ENCODE measurements at places on chromosomes 11 and 22.

DNA sequence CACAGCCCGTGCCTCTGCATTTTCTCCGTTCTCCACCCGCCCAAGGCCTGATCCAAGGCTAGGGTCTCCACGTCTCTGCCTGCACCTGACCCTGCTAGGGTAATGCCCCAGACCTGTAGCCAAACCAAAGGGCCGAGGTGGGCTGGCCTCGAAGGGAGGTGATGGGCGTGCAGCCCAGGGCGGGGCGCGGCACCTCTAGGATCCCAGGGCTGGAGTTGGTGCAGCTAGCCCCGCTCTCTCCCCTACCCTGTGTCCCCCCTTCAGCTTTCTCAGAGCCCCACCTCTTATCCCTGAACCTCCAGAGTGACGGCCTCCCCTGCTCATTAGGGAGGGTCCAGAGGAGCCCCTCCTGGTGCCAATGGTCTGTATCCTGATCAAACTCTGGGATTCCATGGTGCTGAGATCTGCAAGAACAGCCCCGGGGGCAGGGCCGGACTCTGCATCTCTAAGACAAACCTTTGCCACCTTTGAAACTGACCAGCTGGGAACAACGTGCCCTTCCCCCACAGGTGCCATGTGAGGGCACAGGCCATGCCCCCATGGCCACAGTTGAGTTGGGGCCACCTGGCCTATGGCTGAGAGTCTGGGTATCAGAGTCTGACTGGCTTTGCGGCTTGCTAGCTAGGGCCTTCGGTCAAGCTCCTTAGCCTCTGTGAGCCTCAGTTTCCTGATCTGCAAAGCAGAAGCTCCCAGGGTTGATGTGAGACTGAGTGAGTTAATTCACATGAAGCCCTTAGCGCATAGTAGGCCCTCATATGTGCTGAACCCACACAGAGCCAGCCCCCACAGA is 23.1 kb upstream of the CBX7 start:
- DNase-seq, result no peak
- no peaks in the 10 kb centered on the region for H3K27me3 ChIP-seq
- H3K36me3 ChIP-seq, result peaks cover 2% of the 10 kb centered on the region

DNA sequence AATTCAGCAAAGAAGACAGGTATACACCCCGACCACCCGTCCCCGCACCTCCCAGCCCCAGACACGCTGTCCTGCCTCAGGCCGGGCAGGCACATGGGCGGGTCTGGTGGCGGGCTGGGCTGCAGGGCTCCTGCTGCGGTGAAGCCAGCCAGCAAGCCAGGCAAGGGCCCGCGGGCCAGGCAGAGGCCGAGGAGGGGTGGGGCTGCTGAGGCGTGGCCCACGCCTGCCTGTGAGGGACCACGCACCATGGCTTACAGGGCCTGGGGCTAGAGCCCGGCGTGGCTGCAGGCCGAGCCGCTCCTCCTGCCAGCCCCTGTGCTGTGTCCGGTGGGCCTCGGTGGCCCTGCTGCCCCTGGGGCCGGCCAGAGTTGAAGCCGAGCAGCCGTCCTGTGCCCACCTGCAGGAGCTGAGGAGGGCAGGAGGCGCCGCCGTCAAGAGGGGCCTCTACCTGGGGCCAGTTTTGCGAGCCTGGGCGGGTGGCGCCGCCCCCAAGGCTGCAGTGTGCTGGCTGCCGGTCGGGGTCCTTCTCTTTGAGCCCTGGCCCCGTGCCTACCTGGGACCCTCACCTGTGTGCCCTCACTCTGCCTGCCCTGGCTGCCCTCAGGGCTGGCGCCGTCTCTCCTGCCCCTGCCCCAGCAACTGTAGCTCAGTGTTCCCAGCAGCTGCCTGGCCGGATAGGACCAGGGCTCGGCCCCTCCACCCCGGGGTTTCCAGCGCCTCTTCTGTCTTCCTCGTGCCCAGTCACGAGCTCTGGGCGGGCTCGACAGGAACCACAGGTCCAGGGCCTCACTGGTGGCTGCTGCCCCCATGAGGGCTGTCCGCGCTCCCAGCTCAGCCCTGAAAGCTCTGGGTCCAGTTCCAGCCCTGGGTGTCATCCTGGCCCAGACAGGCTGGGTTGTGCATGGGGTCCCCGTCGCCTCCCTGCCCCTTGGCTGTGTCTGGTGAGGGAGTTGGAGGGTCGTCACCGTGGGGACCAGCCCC is 38.4 kb downstream of the MOB2 start:
- DNase-seq, result no peak
- no peak overlapping the region for H3K4me3 ChIP-seq
- no peaks in the 10 kb centered on the region for H3K36me3 ChIP-seq

GRCh38 chr22:40583053-40583741 is 53.3 kb downstream of the MRTFA start:
- no peaks in the 10 kb centered on the region for H3K36me3 ChIP-seq
- no peaks in the 10 kb centered on the region for H3K27me3 ChIP-seq
- H3K27ac ChIP-seq, result no peak overlapping the region
- H3K4me3 ChIP-seq, result no peak overlapping the region
- DNase-seq, result no peak

GRCh38 chr22:21865041-21865440 is 2.4 kb downstream of the MAPK1 start:
- no peaks in the 10 kb centered on the region for H3K27me3 ChIP-seq
- H3K4me1 ChIP-seq, result peaks cover 72% of the 10 kb centered on the region
- no peak for DNase-seq
- peak overlapping the region; percentile 24 for H3K4me3 ChIP-seq
- no peak overlapping the region for H3K27ac ChIP-seq

DNA sequence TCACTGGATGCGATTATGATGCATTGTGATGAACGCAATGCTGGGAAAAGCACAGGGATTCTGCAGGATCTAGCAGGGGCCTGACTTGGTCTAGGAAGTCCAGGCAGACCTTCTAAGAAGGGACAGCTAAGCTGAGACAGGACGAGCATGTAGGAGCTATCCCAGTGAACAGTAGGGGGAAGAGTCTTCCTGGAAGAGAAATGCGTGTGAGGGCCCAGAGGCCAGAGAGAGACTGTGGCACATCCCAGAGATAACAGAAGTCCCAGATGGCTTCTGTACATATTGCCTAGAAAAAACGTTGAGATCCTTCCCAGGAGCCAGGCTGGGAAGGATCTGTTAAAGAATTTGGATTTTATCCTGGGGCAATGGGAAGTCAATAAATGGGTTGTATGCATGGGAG is 24.6 kb downstream of the RCN1 start:
- no peak overlapping the region for H3K27ac ChIP-seq
- no peaks in the 10 kb centered on the region for H3K27me3 ChIP-seq
- no peaks in the 10 kb centered on the region for H3K36me3 ChIP-seq
- no peak overlapping the region for H3K4me3 ChIP-seq
- no peak for DNase-seq

- H3K27ac ChIP-seq, result no peak overlapping the region
- no peak for DNase-seq
- H3K4me1 ChIP-seq, result no peaks in the 10 kb centered on the region
- peaks cover 3% of the 10 kb centered on the region for H3K27me3 ChIP-seq
Measured at GRCh38 chr22:37442537-37442936, 15.3 kb upstream of the ELFN2 start.

GRCh38 chr22:45846952-45847351 is 130.0 kb downstream of the WNT7B start:
- no peaks in the 10 kb centered on the region for H3K27me3 ChIP-seq
- peaks cover 2% of the 10 kb centered on the region for H3K4me1 ChIP-seq
- peaks cover 62% of the 10 kb centered on the region for H3K36me3 ChIP-seq
- no peak overlapping the region for H3K27ac ChIP-seq
- no peak for DNase-seq
- H3K4me3 ChIP-seq, result no peak overlapping the region

DNA sequence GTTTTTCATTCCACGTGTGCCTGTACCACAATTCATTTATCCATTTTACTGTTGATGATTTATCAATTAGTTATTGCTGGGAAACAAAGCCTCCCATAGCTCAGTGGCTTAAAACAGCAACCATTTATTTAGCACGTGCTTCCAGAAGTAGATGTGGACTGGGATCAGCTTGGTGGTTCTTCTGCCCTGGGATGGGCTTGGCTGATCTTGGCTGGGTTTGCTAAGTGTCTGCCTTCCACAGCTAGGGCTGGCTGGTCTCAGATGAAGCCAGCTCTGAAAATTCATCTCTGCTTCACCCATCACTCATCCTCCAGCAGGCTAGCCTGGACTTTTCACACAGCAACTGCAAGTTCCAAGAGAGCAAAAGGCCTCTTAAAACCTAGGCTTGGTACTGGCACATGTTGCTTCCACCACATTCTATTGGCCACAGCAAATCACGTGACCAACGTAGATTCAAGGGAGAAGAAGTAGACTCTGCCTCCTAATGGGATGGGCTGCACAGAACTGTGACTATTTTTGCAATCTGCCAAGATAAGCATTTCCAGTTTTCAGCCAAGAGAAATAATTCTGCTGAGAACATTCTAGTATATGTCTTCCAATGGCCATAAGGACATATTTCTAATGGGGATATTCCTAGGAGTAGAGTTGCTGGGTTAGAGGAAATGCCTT is 124.9 kb downstream of the MN1 start:
- H3K27me3 ChIP-seq, result no peaks in the 10 kb centered on the region
- DNase-seq, result no peak
- H3K4me3 ChIP-seq, result no peak overlapping the region
- no peaks in the 10 kb centered on the region for H3K4me1 ChIP-seq
- H3K36me3 ChIP-seq, result no peaks in the 10 kb centered on the region

GRCh38 chr22:40552070-40552469 is 84.4 kb downstream of the MRTFA start:
- no peak for DNase-seq
- H3K36me3 ChIP-seq, result peaks cover 12% of the 10 kb centered on the region
- H3K4me1 ChIP-seq, result peaks cover 21% of the 10 kb centered on the region
- no peak overlapping the region for H3K4me3 ChIP-seq
- H3K27ac ChIP-seq, result no peak overlapping the region
- no peaks in the 10 kb centered on the region for H3K27me3 ChIP-seq

- H3K4me1 ChIP-seq, result no peaks in the 10 kb centered on the region
- H3K27ac ChIP-seq, result no peak overlapping the region
- no peaks in the 10 kb centered on the region for H3K36me3 ChIP-seq
- H3K4me3 ChIP-seq, result no peak overlapping the region
Measured at GRCh38 chr22:16801571-16801970, 23.6 kb downstream of the XKR3 start.

GRCh38 chr11:133843454-133843987 is 1.8 kb downstream of the SPATA19 start:
- H3K4me1 ChIP-seq, result no peaks in the 10 kb centered on the region
- H3K27me3 ChIP-seq, result peaks cover 10% of the 10 kb centered on the region
- no peak for DNase-seq
- H3K27ac ChIP-seq, result no peak overlapping the region
- no peak overlapping the region for H3K4me3 ChIP-seq

GRCh38 chr11:108780119-108780518 is 115.2 kb downstream of the DDX10 start:
- H3K4me3 ChIP-seq, result no peak overlapping the region
- DNase-seq, result no peak
- no peak overlapping the region for H3K27ac ChIP-seq
- H3K27me3 ChIP-seq, result no peaks in the 10 kb centered on the region
- peaks cover 16% of the 10 kb centered on the region for H3K36me3 ChIP-seq
- H3K4me1 ChIP-seq, result peaks cover 33% of the 10 kb centered on the region

DNA sequence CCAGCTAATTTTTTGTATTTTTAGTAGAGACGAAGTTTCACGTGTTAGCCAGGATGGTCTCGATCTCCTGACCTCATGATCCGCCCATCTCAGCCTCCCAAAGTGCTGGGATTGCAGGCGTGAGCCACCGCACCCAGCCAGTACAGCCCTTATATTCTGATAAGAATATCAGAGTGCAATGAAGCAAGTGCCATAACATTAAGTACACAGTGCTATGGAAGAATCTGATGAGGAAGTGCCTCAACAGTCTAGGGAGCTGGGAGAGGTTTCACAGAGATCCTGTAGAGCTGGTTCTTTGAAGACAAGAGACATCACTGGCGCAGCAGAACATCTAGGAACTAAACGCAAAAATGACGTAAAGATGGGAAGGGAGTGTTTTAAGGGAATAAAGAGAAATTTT is 2.1 kb downstream of the RTCB start:
- H3K4me1 ChIP-seq, result peaks cover 49% of the 10 kb centered on the region
- DNase-seq, result no peak
- H3K27me3 ChIP-seq, result no peaks in the 10 kb centered on the region
- peak overlapping the region; percentile 5 for H3K27ac ChIP-seq
- peaks cover 43% of the 10 kb centered on the region for H3K36me3 ChIP-seq

GRCh38 chr22:49628391-49629260 is 199.0 kb downstream of the BRD1 start:
- H3K36me3 ChIP-seq, result no peaks in the 10 kb centered on the region
- H3K27ac ChIP-seq, result no peak overlapping the region
- H3K4me1 ChIP-seq, result peaks cover 13% of the 10 kb centered on the region
- H3K27me3 ChIP-seq, result no peaks in the 10 kb centered on the region

GRCh38 chr11:21514316-21514715 is 678.6 kb upstream of the ANO5 start:
- no peak overlapping the region for H3K4me3 ChIP-seq
- no peaks in the 10 kb centered on the region for H3K27me3 ChIP-seq
- no peaks in the 10 kb centered on the region for H3K36me3 ChIP-seq
- no peaks in the 10 kb centered on the region for H3K4me1 ChIP-seq
- H3K27ac ChIP-seq, result no peak overlapping the region

GRCh38 chr11:95247127-95247684 is 16.2 kb upstream of the SESN3 start:
- H3K27me3 ChIP-seq, result no peaks in the 10 kb centered on the region
- H3K4me1 ChIP-seq, result peaks cover 18% of the 10 kb centered on the region
- H3K4me3 ChIP-seq, result no peak overlapping the region
- H3K36me3 ChIP-seq, result no peaks in the 10 kb centered on the region
- DNase-seq, result no peak

GRCh38 chr11:96134602-96135001 is 208.4 kb downstream of the MAML2 start:
- H3K36me3 ChIP-seq, result peaks cover 26% of the 10 kb centered on the region
- H3K27me3 ChIP-seq, result no peaks in the 10 kb centered on the region
- DNase-seq, result no peak
- peaks cover 28% of the 10 kb centered on the region for H3K4me1 ChIP-seq
- H3K27ac ChIP-seq, result peak overlapping the region; percentile 89

- peaks cover 69% of the 10 kb centered on the region for H3K36me3 ChIP-seq
- no peak overlapping the region for H3K4me3 ChIP-seq
- no peak overlapping the region for H3K27ac ChIP-seq
- no peaks in the 10 kb centered on the region for H3K27me3 ChIP-seq
- no peaks in the 10 kb centered on the region for H3K4me1 ChIP-seq
Measured at GRCh38 chr11:7640816-7641215, 32.5 kb downstream of the CYB5R2 start.

DNA sequence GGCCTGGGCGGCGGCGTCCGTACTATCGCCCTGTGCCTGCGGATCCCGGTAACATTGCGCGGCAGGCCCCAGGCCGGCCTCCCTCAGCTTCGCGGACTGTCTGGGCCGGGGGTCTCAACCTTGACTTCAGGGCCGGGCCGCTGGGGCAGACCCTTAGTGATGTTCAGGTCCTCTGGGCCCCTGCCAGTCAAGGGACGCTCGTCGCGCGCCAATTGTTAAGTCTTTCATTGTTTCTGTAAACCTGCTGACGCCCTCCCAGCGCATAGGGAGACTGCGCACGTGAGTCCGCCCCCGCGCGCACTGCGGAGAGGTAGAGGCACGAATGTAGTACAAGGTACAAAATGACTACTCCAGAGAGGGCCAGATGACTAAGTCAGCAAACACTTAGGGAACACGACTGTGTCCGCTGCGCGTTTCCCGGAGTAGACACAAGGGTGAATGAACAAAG is 451 bp upstream of the HDHD5 start:
- H3K4me3 ChIP-seq, result peak overlapping the region; percentile 79
- H3K27me3 ChIP-seq, result no peaks in the 10 kb centered on the region
- DNase-seq, result no peak
- H3K4me1 ChIP-seq, result peaks cover 41% of the 10 kb centered on the region
- H3K36me3 ChIP-seq, result no peaks in the 10 kb centered on the region
